ENCODE measurements at places on chromosomes 7 and 10.

DNA sequence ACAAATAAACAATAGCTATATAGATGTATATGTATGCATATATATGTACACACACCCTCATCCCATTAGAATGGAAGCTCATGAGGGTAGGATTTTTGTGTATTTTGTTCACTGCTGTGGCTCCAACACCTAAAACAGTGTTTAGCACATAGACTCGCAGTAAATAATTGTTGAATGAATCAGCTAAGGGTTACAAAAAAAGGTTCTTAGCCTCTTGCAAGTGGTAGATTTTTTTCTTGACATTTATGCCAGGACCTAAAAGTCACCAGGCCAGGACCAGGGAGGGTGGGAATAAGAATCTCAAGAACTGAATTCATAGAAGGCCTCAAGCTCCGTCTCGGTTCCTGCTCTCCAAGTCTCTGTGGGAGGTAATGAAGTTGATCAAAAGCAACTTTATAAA, 82.5 kb upstream of the CAPZA2 start:
- no peak for DNase-seq

GRCh38 chr10:120456143-120456625, 843 bp upstream of the PLPP4 start:
- DNase-seq, result no peak

DNA sequence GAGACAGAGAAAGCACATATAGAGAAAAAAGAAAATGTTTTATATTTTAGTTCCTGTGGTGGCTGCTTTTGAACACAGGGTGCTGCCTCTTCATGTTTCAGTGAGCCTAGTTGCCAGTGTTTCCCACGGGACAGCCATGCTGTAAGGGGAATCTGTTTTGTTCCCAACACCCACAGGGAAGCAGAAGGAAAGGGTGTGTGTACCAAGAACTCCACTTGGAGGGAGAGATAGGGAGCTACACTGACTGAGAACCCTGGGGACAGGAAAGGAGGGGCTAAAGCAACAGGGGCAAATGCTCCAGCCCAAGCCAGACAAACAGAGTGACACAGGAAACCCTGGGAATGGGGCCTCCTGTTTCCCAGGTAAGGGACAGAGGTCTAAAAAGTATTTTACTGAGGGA, 40.2 kb downstream of the FRMPD2 start:
- DNase-seq, result no peak

DNA sequence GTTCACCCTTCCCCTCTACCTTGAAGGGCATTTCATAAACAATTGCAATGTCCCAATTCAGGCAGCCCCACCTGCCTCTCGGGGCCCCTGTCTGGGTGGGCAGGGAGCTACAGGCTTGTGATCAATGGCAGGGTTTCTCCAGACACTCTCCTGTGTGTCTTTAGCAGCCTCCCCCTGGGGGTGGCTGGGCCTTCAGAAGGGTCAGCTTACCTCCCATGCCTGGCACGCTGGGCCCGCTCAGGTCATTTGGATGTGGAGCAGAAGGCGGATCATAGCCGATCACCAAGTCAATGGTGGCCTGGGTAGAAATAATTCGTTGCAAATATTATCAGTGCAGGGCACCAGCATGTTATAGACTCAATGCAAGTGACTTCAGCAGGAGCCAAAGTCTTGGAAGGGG, 56.3 kb downstream of the MYOF start:
- DNase-seq, result no peak

GRCh38 chr7:12729112-12729511, 41.7 kb downstream of the ARL4A start:
- peak; percentile 86 for DNase-seq

- no peak for DNase-seq
Observed at GRCh38 chr7:107998150-107998549, 4.8 kb downstream of the LAMB1 start.

DNA sequence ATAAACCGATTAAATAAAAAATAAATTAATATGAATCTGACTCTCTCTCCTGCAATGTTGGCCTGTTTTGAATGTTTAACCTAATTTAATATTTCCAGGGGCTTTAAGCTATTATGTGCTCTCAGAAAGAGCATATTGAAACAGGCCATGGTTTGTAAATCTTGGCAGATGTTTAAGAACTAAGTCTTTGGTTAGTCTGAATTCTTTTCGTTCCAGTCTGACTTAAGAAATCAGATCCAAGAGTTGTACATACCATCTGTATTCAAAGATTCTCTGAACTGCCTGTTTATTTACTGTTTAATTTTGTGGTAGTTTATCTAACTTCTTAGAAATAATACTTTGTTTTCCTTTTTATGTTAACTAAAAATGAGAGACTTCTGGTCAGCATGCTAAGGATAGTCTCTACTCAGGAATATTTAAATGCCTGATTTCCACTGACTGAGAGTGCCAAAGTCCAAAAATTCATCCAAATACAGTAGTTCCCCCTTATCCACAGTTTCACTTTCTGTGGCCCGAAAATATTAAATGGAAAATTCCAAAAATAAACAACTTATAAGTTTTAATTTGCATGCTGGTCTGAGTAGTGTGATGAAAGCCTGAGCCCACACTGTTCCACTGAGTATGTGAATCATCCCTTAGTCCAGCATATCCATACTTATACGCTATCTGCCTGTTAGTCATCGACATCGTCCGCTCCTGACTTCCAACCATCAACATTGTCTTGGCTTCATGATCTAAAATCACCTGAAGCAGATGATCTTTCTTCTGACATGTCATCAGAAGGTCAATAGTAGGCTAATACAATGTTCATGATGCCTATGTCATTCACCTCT, 238.1 kb upstream of the CSTF2T start:
- no peak for DNase-seq
